ENCODE measurements at places on chromosomes 7 and 10.

- DNase-seq, result no peak
These were observed 483.0 kb downstream of the PLXDC2 start for GRCh38 chr10:20299034-20299736.

- no peak for DNase-seq
These were observed 86.3 kb upstream of the STEAP1B start for GRCh38 chr7:22586101-22586785.

GRCh38 chr7:102991077-102991539 is 78.3 kb downstream of the LRRC17 start:
- no peak for DNase-seq

GRCh38 chr10:14173706-14174594 is 156.8 kb downstream of the FRMD4A start:
- DNase-seq, result peak; percentile 20

- no peak for DNase-seq
These were observed 432.2 kb upstream of the KLF6 start for GRCh38 chr10:4217187-4217586.

- peak; percentile 67 for DNase-seq
These were observed 82.1 kb downstream of the SLC37A3 start for GRCh38 chr7:140316165-140316661.

DNA sequence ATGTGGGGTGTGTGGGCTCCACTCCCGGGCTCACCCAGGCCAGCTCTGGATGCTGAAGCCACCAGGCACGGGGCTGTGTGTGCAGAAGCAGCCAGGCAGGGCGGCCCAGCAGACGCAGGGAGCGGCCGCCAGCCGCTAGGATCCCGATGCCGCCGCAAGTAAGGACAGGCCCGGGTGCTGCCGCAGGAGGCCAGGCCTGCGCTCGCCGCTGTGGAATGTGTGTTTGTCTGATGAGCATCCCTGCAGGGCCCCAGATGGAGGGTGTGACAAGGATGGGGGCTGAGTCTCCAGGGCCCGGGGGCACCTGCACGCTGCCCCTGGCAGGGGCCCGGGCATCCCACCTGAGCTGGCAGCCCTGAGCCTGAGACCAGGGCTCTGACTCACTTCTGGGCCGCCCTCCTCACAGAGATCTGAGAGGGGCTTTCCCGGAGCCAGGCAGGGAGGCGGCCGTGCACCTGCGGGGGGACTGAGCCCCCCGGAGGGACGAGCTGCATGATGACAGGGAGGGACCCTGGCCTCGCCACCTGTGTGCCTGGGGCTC is 101.5 kb downstream of the FOXL3 start:
- DNase-seq, result no peak

- no peak for DNase-seq
These were observed 94.8 kb upstream of the CDK13 start for GRCh38 chr7:39855325-39855674.

DNA sequence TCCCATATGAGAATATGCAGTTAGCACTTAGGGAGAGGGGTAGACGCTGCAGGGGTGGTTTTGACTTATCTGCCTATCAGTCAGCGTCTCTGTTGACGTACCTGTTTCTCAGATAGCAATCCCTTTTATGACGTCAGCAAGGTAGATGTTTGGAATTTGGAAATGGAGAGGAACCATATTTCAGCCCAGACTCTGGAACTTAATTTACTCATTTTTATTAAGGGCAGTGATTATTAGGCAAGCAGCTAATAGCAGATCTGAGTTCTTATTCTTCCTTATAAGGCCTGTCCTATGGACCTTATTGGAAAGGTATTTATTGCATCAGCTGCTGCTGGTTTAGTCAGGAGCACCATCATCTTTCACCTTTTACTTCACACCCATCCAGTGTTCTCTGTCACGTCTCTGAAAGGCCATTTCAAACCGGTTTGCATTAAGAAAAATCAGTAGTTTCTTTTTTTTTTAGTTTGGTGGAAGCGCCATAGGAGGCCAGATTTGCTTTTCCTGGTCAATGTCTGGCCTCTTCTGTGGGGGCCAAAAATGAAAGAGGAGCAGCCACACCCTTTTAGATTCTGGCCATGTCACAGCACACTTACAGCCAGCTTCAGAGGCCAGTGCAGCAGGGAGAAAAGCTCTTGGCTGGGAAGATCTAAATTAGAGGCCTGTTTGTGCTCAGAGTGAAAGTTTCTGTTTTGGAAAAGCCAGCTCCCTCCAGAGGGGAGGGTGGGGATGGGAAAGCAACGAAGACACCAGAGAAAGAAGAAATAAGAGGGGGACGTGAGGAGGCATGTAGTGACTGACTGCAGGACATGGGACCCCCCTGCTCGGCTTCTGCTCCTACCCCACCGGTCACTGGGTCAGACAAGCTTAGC is 146.3 kb downstream of the TCF7L2 start:
- no peak for DNase-seq

DNA sequence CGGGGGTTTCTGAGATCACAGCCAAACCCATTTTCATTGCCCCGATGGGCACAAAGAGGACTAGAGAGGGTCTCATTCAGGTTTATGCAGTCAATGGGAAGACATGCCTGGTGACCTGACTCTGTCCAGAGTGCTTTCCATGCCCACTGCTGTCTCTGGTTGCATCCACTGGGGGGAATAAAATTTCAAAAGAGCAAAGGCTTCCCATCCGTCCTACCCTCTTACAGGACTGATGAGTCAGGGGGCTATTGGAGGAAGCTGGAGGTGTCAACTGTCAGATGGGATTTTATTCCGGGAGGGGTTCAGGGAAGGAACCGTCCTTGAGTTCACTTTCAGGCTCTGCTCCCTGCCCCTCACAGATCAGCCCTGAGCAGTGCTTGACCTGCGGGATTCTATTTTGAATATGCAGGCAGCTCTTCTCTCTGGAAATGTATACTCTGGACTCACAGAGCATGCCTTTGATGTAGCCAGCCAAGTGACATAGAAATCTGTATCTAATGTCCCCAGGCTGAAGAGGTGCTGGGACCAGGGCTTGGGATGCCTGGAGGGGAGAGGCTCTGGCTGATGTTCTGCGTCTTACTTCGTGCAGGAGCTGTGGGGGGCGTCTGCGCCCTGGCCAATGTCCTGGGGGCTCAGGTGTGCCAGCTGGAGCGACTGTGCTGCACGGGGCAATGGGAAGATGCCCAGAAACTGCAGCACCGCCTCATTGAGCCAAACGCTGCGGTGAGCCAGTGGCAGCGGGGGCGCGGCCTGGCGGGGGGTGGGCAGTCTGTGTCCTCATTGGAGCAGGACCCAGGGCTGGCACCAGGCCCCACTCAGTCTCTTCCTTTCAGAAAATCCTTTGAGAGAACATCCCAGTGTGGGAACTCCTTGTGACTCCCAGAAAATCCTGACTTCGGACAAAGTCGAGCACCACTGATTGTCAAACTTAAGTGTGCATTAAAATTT is 12.0 kb downstream of the C10orf62 start:
- DNase-seq, result no peak

- DNase-seq, result no peak
These were observed 2.3 kb downstream of the CREB3L2 start for GRCh38 chr7:137999496-138000080.

GRCh38 chr7:136325578-136325977 is 348.4 kb upstream of the MTPN start:
- DNase-seq, result no peak

DNA sequence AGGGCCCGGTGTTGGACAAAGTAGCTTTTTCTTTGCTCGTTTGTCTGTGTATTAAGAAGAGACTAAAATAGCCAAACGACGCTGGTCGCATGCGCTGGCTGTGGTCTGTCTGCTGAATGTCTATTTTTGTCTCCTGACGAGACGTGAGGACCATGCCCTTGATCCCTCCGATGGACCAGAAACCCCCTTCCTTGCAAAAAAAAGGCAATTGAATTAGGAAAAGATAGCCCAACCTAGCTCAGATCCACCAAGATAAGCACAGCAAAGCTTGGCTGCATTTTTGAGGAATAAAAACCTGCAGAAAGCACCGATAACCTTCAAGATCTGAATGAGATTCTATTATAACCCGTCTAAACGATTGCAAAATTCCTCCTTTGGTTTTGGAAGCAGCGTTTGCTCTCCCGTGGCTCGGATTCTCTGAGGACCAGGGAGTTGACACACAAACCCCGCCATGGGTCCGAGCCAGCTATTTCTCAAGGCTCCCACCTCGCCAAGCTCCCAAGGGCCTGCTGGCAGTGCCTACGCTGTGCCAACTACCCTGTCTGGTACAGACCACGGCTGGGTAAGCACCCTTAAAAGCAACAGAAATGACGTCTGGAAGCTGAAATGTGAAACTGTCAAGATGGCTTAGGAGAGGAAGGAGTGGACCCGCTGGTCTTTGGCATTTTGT is 17.7 kb upstream of the TTYH3 start:
- no peak for DNase-seq

- DNase-seq, result no peak
These were observed 3.5 kb upstream of the GNGT1 start for GRCh38 chr7:93902777-93903423.

DNA sequence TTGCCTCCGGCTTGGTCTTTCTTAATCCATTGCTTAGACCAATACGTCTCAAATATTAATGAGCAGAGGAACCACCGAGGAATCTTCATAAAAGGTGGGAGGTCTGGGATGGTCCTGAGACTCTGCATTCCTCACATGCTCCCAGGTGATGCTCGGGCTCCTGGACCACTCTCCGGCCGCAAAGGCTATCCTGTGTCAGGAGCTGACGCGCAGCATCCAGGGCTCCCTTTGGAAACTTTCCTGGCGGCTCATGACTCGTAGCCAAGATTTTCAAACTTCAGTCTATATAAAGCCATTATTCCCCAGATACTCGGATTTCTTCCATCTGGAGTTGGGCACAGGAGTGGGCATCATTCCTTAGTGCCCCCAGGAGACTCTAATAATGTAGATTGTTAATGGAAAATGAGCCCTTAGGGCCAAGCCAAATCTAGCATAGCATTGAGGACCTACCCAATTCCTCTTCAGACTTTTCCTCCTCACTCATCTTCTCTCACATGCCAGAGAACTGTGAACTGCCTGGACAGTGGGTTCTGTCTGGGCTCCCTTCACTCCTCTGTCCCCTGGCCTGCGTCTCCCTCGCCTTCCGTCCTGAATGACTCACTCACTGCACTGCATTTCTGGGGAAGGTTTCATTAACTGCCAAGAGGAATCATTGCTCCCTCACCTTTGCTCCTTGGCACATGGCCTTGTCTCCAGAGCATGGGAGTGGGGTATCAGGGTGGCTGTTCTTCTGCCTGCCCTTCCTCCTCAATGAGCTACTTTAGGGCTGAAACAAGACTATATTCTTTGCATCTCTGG is 89.3 kb downstream of the MKI67 start:
- no peak for DNase-seq

DNA sequence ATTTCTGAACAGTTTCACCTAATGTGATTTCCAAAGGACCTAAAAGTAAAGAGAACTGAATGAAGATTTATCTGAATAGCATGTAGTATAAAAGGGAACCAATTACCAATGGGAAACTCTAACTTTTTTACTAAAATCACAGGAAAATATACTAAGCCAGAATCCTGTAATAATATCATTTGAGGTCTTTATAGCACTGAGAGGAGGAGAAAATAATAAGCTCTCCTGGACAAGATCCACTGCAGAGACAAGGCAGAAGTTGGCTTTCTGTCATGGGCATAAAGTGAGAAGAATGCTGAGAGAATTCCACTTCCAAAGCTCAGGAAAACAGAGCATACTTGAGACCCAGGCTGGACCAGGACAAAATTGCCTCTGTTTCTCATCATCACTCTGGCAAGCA is 1131.4 kb downstream of the SORCS1 start:
- no peak for DNase-seq

DNA sequence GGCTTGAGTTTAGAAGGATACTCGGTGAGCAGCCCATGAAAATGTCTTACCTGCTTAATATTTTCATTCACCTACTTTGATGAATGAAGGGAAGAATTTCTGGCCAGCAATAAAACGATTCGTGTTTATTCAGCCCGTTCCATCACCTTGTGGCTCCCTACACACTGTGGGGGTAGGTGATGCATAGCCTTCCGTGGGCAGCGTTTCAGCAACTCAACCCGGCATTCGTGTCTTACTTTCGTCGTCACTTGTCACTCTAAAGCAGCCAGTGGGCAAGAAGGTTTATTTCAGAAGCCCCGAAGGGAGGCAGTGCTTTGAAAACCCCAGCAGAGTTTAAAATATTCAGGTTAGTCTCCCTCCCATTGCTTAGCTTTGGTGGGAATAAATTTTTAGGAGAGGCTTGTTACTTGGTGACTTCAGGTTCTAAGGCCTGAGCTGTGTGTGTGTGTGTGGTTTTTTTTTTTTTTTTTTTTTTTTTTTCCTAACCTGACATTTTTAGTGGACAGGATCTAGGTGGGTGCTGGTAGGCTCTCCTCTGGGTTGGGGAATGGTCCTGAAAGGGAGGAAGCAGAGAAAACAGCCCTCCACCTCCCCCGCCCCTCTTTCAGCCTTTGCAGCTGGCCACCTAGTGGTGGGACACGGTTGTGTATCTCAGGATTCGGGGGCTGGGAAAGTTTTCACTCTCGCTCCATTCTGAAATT is 1.8 kb downstream of the GRK5 start:
- DNase-seq, result peak; percentile 82

- DNase-seq, result no peak
These were observed 91.5 kb downstream of the PRPF18 start for GRCh38 chr10:13678101-13678843.

DNA sequence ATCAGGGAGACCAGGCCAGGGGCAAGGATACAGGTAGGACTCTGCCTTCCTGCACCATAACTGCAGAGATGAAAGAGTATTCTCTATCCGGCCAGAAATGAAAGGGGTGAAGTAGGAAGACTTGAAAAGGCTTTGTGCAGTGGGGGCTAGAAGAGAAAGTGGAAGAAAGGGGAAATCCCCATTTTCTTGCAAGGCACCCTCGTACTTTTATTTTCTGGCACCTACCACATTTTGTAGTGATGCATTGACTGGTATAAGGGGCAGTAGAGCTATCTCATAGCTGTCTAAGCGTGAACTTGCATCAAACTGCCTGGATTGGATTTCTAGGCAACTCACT is 752 bp upstream of the CAMK2G start:
- DNase-seq, result no peak

DNA sequence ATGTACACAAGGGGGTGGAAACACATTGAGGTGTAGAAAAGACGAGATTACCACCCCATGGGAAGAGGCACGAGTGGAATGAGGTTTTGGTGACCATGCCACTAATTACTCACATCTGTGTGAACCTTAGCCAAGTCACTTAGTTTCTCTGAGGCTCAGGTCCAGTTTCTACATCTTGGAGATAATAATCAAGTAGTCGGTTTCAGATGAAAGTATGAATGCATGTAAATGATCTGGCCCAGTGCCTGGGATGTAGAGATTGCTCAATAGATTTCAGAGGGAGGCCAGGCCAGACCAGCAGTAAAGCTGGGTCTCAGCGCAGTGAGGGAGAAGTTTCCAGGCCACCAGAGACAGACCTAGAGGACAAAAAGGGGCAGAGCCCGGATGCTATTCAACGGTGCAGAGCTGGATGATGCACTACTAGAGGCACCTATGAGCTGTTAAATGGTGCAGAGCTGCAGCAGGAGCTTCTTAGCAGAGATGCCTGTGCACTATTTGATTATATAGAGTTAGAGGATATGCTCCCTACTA is 725.1 kb downstream of the GRID1 start:
- no peak for DNase-seq

DNA sequence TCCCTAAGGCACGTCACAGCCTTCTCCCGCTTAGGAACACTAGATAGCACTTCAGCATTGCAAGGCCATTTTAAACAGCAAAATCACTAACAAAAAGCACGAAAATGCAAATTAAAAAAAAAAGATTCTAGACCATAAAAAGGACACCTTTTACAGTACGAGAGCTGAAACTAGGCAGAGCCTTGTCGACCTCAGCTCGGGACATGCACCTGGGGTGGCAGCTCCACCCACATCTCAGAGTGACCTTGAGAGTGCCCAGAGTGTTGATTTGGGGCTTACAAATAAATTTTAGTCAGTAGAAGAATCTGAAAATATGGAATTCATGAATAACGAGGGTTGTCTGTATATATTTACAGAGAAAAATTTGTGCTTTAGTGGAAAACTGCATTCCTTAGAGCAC is 1.1 kb downstream of the MRPS24 start:
- DNase-seq, result no peak
